ENCODE measurements at places on chromosomes 13 and 19.
A peak's percentile ranks its signal among the peaks of the same experiment; 100 is the strongest.

DNA sequence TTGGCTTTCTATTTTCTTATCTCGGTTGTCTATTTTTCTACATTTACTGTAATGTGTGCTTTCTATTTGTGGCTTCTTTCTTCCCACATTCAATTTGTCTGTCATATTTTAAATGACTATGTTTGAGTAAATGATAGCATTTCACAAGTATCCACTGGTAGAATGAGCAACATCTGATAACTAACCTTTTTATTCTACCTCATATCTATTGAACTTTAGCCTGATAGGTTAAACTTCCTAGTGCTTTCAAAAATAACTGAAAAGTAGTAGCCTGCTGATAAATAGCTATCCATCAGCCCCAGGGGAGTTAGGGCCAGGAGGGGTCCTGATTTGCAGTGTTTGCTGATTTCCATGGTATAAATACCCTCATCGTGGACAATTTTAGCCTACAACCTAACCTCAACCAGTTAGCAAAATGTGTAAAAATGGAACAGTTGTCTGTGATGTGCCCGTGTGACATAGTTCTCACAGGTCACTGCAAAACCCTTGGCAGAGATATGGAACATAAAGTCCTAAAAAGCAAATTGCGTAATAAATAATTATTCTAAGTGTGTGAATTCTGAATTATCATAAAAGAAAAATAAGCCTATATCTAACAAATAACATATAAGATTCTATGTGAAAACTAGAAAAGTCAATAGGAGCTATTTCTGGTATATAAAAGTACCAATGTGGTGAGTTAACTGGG, 32.1 kb downstream of the KCTD12 start:
- no peak for DNase-seq

DNA sequence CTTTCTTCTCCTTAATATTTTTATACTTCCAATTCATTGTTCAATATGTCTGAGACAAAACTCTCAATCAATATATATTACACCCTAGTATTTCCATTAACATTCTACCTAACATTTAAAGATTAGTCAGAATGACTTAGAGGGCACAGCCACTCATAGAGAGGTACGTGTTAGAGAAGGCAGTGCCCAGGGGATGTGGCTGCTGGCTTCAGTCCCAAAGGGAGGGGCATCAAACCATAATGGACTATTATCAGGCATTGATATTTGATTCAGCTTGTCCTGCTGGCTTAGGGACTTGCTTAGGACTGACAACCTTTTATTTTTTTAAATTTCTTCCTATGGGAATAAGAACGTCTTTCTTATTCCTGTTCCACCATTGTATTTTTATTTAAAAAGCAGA, 1392.0 kb upstream of the ATXN8OS start:
- no peak for DNase-seq

GRCh38 chr13:30307971-30308290, 580 bp upstream of the KATNAL1 start:
- DNase-seq = no peak

- no peak for DNase-seq
Observed at GRCh38 chr19:46812977-46813838, 24.8 kb upstream of the SLC1A5 start.

- no peak for DNase-seq
Observed at GRCh38 chr19:18879579-18880373, 16.2 kb downstream of the CERS1 start.

DNA sequence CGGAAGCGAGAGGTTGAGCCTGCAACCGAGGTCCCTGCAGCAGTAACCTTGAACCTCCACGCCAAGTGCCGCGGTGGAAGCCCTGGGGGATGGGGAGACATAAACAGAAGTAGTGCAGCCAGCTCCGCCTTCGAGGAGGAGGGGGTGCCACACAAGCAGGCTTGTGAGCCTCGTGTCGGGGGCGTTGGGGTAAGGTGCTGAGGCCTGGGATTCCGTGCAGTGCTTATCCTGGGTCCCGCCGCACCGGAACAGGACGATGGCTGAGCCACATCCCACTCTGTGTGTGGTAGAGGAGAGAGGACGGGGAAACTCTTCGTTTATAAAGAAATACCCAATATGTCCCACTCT, 51.0 kb downstream of the SOX1 start:
- no peak for DNase-seq

DNA sequence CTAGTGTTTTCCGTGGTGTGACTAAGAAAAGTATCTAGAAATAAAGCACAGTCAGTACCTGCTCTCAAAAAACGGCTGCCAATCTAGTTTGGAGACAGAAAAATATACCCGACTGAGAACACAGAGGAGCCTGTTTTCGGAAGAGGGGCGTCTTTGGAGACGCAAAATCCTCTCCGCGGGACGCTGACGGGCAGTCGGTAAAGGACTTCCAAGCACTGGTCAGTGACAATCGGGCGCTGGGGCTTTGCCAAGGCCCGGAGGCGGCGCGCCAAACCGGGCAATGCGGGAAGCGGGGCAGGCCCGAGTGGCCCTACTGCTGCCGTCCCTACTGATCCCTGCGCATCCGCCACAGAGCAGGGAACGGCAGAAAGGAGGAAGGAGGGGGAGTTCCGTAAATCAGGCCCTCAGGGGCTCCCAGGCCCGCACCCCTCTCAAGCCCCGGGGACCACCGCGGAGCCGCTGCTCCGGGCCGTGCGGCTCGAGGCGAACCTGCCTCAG, 588 bp upstream of the DPY19L3 start:
- peak; percentile 68 for DNase-seq

DNA sequence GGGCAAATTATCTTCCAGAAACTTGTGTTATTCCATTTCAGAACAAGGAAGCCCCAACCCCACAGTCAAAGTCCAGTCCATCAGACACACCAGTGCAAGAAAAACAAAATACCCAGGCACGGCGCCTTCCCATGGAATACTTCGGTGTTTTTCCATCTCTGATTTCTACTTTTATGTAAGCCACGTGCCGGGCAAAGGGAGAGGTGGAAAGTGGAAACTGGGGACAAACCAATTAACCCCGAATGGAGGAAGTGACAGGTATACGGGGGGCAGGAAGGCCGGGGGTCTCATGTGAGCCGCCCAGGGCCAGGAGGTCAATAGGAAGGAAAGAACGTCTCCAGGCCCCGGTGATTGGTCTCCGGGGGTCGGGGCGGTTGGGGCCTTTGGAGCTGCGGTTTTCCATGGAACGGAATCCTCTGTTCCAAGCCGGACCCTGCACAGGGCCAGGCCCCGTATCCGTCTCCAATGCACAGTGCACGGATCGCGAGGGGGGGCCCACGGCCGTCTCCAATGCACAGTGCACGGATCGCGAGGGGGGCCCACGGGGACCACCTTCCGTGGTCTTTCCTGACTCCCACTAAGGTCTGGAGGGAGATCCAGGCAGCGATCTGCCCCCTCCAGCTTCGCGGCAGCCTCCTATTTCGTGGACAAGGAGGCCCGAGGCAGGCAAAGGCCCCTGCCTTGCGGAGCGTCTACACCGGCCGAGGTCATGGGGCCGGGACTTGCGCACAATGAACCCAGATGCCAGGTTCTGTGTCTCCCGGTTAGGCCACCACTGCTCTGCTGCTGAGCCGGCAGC, 79.7 kb downstream of the GADD45B start:
- no peak for DNase-seq

GRCh38 chr19:56351208-56351607, 36.6 kb upstream of the ZSCAN5A start:
- no peak for DNase-seq

GRCh38 chr13:54241719-54242118, 1213.1 kb downstream of the OLFM4 start:
- DNase-seq = no peak

- no peak for DNase-seq
Observed at GRCh38 chr13:72295153-72295552, 428.1 kb upstream of the DACH1 start.

- DNase-seq = peak; percentile 24
Observed at GRCh38 chr13:21557995-21558394, 46.0 kb downstream of the MICU2 start.

DNA sequence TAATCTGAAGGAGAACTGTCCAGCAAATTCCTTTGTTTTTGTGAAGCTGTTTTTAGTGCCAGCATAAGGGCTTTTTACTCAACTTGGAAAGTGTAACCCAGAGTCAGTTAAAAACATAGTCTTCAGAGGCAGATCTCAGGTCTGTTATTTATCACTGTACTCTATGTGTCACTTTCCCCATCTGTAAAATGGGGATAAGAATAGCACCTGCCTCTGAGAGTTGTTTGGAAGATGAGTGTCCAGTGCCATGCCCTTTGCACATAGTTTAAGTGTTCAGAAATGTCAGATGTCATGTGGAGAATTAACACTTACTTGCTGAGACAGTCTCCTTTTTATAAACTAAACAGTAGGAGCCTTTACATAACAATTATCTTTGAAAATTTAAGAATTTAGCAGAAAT, 27.9 kb downstream of the USPL1 start:
- DNase-seq = no peak

DNA sequence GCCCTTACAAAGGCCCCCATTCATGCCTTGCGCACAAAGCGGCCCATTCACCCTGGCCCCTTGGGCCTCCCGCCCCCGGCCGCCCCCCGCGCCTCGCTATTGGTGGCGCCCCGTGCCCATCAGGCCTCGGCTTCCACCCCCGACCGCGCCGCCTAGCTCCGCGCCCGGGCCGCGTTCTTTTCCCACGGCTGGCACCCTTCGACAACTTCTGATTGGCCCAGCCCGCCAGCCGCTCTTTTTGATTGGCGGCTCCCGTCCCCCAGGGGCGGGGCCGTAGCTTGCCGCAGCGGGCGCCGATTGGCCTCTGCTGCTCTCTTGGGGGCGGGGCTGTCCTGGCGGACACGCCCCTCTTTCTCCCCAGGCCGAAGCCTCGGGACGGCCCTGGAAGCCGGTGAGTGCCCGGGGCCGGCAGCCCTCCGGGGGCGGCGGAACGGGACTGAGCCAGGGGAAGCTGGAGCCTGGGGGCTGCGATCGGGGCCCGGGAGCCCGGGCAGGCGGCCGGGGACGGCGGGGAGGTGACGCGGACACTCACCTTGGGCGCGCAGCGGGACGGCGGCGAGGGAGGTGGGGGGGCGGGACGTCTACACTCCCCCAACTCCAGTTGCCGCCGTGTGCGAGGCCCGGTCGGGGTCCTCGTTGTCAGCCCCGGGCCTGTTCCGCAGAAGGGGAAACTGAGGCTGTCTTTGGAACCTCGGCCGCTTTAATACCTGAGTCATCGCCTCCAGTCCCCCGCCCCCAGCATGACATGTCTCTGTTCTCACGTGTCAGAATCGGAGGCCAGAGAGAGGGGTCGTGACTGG, at the start of gene MYH14:
TSS of gene MYH14 (plus strand) at position 342 of the 800 bp plus-strand sequence. CDS start 6,744 bp downstream, outside the sequence.
- no peak for DNase-seq

DNA sequence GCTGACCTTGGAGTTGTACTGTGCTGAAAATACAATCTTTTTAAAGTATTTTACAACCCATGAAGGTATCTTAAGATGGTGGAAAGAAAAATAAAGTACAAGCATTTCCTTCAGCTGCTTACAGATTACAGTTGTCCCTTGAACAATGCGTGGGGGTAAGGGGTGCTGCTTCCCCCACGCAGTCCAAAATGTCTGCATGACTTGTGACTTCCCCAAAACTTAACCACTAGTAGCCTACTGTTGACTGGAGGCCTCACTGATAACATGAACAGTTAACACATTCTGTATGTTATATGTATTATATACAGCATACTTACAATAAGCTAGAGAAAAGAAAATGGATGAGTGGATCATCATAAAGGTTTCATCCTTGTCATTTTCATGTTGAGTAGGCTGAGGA, 45.3 kb upstream of the ZNF599 start:
- DNase-seq = no peak

DNA sequence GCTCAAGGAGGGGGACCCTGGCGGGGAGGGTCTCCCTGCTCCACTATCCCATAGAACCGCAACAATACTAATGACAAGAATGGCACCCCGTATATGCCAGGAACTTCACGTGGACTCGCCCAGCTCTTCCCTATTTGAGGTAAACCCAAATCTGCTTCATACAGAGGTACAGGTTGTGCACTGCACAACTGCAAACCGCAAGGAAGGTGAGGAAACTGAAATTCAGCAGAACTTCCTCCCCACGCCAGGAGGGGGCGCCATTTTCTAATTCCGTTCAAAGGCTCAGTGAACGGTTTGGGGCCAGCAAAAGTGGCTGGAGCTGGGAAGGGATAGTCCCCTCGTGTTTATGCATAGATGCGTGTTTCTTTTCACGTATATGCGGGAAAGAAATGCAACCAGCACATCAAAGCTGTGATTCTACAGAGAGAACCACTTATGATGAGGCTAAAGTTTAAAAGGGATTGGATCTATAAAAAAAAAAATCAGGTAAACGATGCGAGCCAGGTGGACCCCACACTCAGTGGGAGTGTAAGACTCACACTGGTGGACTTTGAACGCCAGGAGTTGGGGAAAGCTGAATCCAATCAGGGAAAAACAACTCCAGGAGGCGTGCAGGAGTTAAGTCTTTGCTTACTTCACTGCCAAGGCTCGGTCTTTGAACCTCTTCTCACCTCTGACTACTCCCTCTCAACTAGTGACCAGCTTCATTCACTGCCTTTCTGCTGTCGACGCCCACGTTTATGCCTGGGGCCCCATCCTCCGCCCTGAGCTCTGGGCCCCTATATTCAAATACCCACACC, 20.3 kb downstream of the C19orf81 start:
- no peak for DNase-seq

GRCh38 chr13:27679896-27680295, 58.2 kb downstream of the POLR1D start:
- DNase-seq = no peak

GRCh38 chr19:15934332-15935078, at the start of gene CYP4F11:
CYP4F11 (minus strand) TSS chr19:15934529; CDS start chr19:15934408, 121 bp downstream.
- DNase-seq = no peak

DNA sequence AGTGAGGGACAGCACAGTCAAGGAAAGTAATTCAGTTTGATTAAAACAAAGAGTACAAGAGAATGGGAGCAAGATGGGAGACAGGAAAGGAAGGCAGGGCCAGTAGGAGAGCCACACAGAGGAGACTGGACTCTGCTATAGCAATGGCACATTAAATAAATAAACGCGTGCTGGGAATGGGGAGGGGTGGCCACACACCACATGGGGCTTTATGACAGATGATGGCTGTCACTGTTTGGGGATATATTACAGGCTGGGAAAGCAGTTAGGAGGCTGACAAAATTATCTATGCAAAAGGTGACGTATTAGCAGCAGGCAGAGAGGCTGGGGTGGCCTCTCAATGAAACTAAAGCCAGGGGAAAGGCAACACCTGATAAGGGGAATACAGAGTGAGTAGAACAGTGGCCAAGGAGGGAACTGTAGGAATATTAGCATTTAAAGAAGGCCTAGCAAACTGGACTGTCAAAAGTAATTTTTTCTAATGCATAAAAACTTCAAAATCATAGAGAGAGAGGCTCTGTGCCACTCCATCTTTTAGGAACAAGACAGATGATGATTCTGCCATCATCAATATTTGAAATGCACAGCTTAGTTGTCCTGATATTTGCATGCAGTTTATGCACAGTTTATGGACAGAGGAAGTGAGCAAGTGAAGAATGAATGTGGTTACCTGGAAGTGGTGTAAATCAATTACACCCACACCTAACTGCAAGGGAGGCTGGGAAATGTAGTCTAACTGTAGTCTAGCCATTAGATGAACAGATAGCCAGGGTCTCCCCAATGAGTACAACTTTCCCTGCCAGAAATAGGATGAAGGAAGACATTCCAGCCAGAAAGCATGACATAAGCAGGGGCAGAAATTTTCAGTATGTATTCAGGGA, 346.5 kb downstream of the FOXO1 start:
- DNase-seq = no peak

- no peak for DNase-seq
Observed at GRCh38 chr19:47020132-47020805, 632 bp downstream of the NPAS1 start.

GRCh38 chr13:105518086-105518485, 1017.4 kb downstream of the EFNB2 start:
- no peak for DNase-seq

Measured in GF-D8 (cell line).